Ecto neural progenitor cell (in vitro differentiated cells): ENCODE measurements at places on chromosomes 4 and X.

DNA sequence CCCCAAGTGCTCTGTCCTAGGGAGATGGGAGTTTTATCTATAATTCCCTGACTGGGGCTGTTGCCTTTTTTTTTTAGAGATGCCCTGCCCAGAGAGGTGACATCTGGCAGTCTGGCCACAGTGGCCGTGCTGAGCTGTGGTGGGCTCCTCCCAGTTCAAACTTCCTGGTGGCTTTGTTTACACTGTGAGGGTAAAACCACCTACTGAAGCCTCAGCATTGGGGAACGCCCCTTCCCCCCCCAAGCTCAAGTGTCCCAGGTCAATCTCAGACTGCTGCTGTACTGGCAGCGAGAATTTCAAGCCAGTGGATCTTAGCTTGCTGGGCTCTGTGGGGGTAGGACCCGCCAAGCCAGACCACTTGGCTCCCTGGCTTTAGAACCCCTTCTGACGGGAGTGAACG, 38.3 kb upstream of the CBLL2 start:
- no peak for DNase-seq

DNA sequence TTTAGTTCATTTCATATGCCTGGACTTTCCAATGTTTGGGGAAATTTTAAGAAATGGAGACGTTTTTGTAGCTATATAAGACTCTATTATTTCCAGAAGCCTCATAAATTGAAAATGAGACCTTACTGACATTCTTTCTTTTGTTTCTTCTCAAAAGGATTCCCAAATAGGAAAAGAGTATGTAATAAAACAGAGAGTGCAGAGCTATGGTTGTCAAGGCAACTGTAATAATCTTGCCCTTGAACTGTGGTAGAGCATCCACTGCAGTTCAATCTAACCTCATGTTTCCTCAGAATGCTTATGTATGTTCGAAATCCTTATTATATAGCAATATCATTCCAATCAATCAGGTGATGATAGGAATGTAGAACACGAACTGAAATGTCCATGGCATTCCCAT, 54.1 kb downstream of the AMELX start:
- no peak for DNase-seq

DNA sequence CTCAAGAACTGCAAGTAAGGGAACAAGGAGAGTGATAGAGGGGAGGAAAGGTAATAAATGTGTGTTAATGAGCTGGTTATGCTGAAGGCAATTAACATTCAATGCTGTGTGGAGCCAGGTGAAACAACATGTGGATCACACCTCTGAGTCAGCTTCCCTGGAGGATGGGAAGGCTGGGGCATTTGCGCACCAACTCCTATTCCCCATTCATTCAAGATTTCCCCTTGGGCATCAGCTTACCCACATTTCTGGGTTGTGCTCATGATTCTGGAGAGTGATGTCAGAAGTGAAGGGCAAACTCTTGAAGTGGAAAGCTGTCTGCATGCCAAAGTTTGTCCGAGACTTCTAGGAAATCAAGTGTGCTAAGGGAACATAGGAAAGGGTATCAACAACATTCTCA, 461.4 kb downstream of the MID1IP1 start:
- no peak for DNase-seq

DNA sequence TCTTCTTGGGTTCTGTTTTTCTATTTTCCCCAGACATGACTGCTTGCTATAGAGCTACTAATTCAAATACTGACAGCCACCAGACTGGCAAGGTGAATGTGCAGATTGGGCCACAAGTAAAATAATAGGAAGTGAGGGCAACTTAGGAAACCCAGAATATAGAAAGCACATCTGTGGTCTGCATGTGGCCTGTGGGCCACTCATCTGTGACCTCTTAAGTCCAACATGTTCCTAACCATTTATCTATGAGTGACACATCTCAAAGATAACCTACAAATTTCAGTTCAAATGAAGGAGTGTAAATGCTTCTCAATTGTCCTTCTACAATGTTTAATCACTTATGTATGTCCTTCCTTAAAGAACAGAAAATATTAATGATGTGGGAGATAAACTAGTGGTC, 128.9 kb downstream of the REELD1 start:
- no peak for DNase-seq

- no peak for DNase-seq
These were observed 20.0 kb upstream of the FTHL17 start for GRCh38 chrX:31091819-31092218.

GRCh38 chr4:134144337-134144736, 57.3 kb downstream of the PABPC4L start:
- no peak for DNase-seq
